Left lobe of liver (tissue), 2 donors: ENCODE measurements at places on chromosomes 1 and 21. TPM values are rescaled to one million over a fixed set of nuclear protein-coding genes. Genes with fewer than 3 reads are reported as not detected.
A peak's percentile ranks its signal among the peaks of the same experiment; 100 is the strongest.

GRCh38 chr21:16587681-16588375 lies 858.0 kb downstream of the USP25 start:
- no peak for DNase-seq

DNA sequence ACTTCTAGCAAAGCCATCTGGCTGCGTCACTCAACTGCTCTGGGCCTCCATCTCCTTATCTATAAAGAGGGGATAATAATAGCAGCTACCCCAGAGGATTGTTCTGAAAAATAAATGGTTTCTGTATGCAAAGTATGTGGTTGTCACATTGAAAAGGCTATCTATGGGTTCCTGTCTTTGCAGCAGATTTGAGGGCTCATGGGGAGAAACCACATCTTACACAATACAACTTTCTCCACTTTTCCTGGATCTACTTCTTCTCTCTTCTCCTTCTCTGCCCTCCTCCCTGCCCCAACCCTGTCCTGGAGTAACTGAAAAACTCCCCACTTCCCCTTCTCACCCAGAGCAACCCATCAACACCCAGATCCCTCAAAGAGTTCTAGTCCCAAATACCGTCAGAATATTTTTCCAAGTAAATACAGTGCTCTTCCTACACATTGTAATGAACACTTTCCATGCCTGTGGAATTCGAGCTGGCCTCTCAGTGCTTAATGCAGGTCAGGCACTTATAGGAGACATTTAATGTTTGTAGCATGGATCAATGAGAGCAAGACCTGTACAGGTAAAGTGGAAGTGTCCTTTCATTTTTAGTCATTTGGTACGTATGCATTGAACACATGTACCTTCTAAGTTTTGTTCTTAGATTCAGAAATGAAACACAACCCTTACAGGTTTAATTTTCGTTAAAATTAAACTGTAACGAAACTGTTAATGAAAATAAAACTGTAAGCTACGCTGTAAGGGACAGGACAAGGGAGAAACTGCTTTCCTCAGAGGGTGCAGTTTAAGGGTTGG lies 131.9 kb downstream of the AK5 start:
- no peak for DNase-seq

DNA sequence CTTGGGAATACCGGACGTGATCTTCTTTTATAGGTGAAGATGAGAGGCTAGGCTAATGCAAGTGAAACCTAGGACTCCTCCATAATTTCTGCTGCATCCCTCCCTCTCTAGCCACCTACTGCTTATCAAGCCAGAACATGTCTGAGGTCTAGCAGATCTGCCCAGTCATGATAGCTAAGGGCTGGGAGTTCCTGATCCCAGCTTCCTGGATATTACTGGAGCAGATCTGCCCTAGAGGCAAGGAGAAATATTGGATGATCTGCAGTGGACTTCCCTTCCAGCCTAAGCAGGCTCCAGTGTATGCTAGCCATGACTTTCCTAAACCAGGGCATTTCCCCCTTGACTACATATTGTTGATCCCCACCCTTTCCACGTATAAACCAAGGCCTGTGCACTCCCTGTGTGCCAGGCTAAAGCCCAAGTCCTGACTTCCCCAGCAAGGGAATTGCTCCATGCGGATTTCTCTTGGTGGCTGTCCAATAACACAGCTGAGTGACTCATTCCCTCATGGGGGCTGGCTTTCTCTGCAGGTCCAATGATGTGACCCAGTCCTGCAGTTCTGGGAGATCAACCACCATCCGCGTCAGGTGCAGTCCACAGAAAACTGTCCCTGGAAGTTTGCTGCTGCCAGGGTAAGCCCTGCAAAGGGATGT lies 15.5 kb upstream of the SARS1 start:
- no peak for DNase-seq

- no peak for DNase-seq
These were observed 7.2 kb upstream of the GUCA2B start for GRCh38 chr1:42145764-42146625.

The PHF13 gene
- 5.5 TPM for total RNA-seq

- DNase-seq = no peak
These were observed 499.2 kb upstream of the PLXNA2 start for GRCh38 chr1:208743361-208743760.

DNA sequence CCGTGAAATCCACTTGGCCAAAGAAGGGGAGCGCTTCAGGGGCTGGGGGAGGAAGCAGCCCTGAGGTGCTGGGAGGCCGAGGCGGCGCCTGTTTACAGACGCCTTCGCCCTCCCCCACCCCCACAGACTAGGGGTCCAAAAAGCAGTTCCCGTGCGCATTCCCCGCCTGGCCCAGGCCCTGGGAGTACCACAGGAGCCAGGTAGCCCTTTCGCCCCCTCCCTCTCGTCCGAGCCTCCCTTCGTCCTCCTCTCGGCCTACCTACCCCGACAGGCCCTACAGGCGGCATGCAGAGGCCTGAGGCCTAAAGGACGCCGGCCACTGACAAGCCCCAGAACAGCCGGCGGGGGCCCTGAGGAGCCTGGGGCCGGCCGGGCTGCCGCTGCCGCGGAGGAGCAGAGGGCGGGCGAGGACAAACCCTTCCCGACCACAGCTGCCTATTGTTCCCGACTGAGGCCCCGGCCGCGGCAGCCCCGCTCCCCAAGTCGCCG lies 522 bp downstream of the RC3H1 start:
- DNase-seq = peak; percentile 69

DNA sequence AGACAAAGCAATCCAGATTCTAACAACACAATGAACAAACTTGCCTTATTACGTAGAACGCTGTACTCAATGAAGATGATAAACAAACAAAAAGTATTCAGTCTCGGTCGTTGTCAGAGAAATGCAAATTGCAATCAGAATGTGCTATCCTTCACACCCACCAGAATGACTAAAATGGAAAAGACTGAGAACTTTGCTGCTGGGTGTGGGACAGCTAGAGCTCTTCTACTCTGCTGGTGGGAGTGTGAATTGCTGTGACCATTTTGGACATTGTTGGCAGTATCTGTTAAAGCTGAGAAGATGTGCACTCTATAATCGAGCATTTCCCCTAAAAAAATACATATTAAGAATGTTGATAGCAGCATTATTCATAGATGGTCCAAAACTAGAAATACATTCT lies 111.4 kb downstream of the PEX14 start:
- no peak for DNase-seq
